ENCODE measurements at places on chromosomes 2 and 18. TPM values are rescaled to one million over a fixed set of nuclear protein-coding genes. Genes with fewer than 3 reads are reported as not detected.

The CCNT2 gene
- 64.6 TPM for total RNA-seq

The CRYGD gene
- total RNA-seq = not detected

The TMEM37 gene
- total RNA-seq = 5.3 TPM

The PDE1A gene
- 27.4 TPM for total RNA-seq

The GULP1 gene
- total RNA-seq = 43.8 TPM

The VAMP5 gene
- 0.50 TPM for total RNA-seq

The TEX44 gene
- total RNA-seq = not detected

GRCh38 chr2:66346231-66346664, 88.7 kb upstream of the MEIS1 start:
- no peak for DNase-seq

GRCh38 chr18:57705832-57706595, 84.4 kb upstream of the NARS1 start:
- no peak for DNase-seq

DNA sequence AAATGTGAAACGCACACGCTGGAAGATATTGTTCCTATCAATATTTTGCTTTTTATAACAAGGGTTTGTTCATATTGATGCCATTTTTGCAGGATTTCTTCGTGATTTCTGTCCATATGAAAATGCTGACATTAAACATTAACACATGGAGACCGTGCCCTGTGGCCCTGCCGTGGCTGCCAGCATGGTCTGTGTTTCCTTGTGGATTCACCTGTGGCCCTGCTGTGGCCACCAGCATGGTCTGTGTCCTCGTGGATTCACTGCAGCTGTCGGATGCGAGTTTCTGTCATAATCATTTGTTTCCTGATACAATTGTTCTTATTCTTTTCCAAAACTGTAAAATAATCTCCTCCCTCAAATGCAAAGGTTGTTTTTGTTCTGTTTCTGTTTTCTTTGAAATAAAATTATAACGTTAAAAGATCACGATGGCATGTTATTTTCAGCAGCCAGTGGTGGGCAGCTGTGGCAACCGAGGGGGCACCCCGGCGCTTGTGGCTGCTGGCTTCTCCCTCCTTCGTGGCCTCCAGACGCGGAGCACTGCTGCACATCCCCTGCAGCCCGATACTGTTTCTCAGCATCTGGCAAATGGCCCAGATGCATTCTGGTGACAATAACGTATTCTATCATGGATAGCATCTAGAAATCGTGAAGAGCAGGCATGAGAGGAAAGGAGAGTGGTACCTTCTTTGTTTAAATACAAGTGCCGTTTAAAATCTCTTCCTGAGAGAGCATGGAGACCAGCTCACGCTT, 143.5 kb downstream of the PTGR3 start:
- DNase-seq = no peak

GRCh38 chr2:112639936-112640335, 5.8 kb upstream of the SLC20A1 start:
- no peak for DNase-seq

- no peak for DNase-seq
These were observed 56.1 kb upstream of the TANK start for GRCh38 chr2:161104054-161104553.

GRCh38 chr2:28276076-28276618, 116.5 kb upstream of the FOSL2 start:
- no peak for DNase-seq

DNA sequence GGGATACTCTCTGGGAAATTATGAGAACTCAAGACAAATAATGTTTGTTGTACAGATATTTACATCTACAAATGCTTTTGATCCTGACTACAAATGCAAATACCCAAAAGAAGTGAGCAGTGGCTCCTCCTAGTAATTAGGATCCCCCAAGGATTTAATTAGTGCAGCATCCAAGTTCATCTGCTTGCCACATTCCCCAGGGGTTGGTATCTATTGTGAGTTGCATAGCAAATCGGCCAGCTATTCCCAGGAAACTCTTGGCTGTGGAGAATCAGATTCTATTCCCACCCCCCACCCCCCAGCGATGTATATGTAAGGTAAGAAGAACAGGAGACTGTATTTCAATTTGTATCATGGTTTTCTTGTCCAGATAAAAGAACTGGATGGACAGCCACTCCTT, 725.1 kb upstream of the CDH7 start:
- DNase-seq = no peak

- DNase-seq = no peak
These were observed 132.6 kb upstream of the ZNF236 start for GRCh38 chr18:76689646-76690264.

DNA sequence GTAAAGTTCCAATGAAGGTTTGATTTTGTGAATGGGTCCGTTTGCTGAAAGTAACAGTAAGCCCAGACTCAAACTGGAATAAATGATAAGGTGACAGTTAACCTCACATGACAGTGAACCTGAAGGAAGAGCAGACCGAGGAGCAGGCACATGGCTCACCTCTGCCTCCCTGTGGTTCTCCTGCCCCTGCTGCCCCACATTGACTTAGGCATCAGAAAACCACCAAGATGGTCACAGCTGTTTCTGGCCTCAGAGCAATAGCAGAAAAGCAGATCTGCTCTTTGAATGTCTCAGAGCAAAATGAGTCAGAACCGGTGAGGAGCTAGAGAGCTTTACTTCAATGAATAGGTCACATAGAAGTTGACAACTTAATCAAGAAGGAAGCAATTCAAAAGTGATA, 487.6 kb downstream of the METTL4 start:
- no peak for DNase-seq

DNA sequence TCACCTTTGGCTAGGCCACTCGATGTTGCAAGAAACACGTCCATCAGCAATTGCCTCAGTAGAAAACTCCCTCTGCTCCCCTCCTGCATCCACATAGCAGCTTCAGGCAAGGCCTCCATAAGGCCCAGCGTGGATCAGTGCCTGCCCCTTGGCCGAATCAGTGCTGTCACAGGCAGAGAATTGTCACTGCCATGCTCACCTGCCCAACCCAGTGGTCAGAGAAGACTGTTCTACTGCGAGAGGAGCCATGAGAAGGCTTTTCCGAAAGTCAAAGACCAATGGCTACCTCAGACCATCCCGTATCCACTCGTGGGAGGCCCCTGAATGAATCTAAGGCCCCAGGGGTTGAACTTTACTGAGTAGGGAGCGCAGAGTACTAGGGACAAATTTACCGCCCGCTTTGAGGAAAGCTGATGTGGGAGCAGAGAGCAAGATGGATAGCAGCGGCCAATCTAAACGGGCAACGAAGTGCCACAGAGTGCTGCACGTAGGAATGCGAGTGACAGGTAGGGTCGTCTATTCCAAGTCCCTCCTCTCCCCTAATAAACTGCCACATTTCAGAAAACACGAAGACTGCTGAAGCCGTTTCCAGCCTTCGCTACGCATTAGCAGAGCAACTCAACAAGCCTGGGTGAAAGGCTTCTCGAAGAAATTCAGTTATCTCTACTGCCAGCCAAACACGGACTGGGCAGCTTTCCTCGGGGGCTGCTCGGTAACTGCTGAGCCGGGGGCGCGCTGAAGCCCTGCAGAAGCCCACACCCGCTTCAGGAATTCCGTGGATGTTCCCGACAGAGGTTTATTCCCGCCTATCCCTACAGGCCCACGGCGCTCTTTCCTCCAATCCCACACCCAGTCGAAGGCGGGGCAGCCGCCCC, 968 bp upstream of the RALBP1 start:
- no peak for DNase-seq

- no peak for DNase-seq
These were observed 21.1 kb upstream of the NFATC1 start for GRCh38 chr18:79374408-79375171.

- DNase-seq = no peak
These were observed 16.4 kb upstream of the KIAA2012 start for GRCh38 chr2:202056611-202057010.

GRCh38 chr2:120809609-120810440, 74.2 kb downstream of the GLI2 start:
- DNase-seq = no peak
